ENCODE measurements at places on chromosomes 3 and 15.

DNA sequence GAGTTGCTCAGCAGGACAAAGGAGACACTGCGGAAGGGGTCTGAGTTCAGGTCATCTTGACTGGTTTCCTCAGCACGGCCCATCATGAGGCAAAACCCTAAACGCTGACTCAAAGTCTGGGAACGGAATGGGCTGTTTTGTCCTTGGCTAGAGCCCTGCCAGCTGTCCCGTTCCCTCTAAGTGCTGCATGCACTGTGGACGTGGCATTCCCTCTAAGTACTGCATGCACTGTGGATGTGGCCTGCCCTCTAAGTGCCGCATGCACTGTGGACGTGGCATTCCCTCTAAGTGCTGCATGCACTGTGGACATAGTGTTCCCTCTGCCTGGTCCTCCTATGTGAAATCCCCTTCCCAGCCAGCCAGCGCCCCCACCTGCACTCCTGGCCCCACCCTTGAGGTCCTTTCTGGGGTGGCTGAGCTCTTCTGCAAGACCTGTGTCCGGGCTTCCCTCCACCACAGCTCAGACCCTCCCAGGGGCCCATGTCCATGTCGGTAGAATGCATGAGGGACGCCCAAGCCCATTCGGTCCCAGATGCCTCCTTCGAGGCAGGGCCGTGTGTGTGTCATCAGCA is 36.7 kb downstream of the TM2D3 start:
- DNase-seq = no peak

GRCh38 chr3:98482717-98483482 is 14.6 kb upstream of the OR5K2 start:
- DNase-seq = no peak

DNA sequence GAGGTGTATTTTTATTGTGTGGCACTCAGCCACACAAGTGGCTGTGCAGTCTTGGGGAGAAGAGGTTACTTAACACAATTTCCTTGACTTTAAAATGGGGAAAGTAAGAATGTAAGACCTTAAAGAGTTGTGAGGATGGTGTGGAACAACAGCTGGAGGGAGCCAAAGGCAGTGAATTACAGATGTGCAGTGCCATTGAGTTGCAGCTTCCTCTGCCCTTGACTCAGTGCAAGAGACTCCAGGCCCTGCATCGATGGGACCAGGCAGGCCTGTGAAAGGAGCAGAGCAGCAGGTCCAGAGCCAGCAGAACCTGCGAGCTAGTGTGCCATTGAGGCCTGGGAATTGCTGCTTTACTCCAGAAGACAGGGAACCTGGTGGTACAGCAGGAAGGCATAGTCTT is 27.2 kb downstream of the EEFSEC start:
- DNase-seq = no peak

GRCh38 chr3:197908957-197909701 is 40.9 kb upstream of the RPL35A start:
- no peak for DNase-seq

GRCh38 chr15:88644741-88645140 is 5.9 kb downstream of the ISG20 start:
- DNase-seq = no peak

DNA sequence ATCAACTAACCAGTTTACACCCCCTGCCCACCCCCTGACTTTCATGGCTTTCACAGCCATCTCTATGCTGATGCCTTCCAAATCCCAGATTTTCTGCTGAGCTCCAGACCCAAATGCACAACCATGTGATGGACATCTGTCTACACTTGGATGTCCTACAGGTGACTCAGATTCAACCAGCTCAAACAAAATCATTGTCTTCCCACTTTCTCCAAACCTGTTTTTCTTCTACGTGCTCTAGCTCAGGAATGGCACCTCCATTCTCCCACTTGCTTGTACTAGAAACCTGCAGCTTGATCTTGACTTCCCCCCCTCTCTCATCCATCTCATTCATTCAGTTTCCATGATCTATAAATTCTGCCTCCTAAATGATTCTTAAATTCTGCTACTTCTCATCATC is 34.1 kb upstream of the RARRES1 start:
- no peak for DNase-seq

- no peak for DNase-seq
Measured at GRCh38 chr3:67290438-67290837, 292.3 kb downstream of the KBTBD8 start.

- peak; percentile 25 for DNase-seq
Measured at GRCh38 chr15:38076786-38077185, 142.3 kb downstream of the TMCO5A start.

- DNase-seq = no peak
Measured at GRCh38 chr3:128994581-128995546, 988 bp upstream of the CFAP92 start.

- no peak for DNase-seq
Measured at GRCh38 chr3:109569135-109569846, 231.9 kb upstream of the DPPA4 start.

DNA sequence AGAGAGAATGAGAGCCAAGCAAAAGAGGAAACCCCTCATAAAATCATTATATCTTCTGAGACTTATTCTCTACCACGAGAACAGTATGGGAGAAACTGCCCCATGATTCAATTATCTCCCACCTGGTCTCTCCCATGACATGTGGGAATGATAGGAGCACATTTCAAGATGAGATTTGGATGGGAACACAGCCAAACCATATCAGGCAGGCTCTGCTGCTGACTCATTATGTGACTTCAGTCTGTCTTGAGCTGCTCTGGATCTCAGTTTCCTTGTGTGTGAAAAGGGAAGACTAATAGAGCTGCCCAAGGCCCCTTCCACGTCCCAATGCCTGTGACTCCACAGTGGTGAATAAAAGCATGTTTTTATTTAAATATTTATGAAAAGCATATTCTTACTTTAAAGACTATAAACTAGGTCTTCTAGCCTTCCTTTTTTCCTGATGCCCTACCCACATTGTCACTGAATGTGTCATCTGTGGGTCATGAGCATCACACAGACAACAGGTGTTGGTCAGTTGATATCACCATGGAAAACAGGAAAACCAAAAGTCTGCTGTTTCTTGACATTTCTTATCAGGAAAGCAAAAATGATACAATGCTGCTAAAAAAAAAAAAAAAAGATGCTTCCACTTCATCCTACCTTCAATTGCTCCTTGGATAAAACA is 96.0 kb upstream of the PPP2R3A start:
- DNase-seq = no peak

GRCh38 chr3:39972508-39972907 is 163.1 kb downstream of the MYRIP start:
- no peak for DNase-seq

DNA sequence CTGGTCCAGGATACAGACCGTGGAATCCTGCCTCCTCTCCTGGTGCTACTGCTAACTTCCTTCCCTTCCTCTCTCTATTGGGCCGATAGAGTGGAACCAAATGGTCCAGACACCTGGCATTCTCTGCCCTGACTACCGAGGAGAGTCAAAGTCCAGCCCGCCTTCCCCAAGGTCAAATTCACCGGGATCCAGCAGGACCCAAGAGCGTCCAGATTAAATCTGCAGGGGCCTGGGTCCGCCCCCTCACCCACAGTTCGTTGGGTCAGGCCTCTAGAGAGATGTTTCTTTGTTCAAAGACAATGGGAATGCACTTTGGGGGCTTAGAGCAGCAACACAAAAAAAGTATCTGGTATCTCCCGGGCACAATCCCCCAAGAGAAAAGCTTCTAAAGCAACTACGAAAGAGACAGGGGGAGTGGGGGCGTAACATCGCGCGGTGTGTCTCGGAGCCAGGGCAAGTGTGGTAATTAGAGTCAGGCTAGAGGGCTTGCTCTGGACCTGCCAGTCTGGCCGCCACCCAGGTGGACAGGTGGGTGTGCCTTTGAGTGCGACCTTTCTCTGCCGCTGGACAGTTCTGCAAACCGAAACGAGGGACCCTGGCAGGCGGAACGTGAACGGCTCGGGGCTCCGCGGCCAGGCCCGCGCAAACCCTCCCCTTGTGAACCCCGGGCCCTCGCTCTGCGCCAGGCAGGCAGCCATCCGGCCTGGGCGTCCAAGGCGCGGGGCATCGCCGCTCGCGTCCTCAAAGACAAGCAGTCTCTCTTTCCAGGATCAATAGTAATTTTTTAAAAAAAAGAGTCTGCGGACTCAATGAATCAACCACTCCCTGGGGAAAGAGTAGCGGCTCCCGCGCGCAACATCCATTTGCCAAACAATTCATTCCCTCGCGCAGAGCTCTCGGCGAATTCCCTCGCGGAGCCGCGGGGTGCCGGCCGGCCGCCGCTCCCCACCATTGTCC is 806 bp downstream of the KLHL25 start:
- DNase-seq = no peak

DNA sequence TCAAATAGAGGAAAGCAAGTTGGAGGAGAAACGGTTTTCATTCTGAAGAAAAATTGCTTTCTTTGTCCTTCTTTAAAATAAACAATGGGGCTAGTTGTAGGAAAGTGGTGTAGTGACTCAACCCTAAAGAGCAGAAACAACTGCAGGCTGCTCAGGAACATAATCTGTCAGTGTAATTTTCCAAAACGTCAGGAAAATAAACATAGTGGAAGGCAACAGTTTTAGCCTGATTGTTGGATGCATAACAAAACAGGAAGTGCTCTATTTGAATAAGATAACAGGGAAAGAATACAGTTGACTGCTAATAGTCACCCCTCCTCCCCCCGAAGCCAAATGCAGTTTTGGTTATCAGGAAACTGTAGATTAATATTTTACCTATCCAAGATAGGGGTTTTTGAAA is 167.6 kb downstream of the ECT2 start:
- DNase-seq = no peak

DNA sequence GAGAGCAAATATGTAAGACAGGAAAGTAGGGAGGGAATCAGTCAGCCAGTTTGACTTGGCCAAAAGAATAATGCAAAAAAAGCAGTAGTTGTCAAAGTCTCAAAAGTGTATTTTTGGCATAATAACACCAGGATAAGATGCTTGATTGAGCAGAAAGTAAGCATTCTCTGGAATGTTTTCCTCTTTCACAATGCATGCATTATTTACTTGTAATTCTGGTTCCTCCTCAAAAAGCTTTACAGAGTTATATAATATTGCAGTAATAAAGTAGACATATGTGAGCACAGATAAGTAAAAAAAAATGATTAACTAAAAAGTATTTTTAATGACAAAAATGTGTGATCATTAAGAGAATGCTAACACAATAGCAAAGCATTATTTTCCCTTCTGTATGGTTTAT is 285.9 kb upstream of the BCHE start:
- no peak for DNase-seq

- no peak for DNase-seq
Measured at GRCh38 chr3:150599611-150600297, 3.4 kb upstream of the SELENOT start.

- DNase-seq = no peak
Measured at GRCh38 chr15:43314171-43314570, 16.2 kb downstream of the LCMT2 start.

GRCh38 chr3:58144478-58145325 is 66.1 kb downstream of the DNASE1L3 start:
- DNase-seq = no peak

GRCh38 chr3:18344306-18345014 is 80.7 kb downstream of the SATB1 start:
- DNase-seq = no peak

DNA sequence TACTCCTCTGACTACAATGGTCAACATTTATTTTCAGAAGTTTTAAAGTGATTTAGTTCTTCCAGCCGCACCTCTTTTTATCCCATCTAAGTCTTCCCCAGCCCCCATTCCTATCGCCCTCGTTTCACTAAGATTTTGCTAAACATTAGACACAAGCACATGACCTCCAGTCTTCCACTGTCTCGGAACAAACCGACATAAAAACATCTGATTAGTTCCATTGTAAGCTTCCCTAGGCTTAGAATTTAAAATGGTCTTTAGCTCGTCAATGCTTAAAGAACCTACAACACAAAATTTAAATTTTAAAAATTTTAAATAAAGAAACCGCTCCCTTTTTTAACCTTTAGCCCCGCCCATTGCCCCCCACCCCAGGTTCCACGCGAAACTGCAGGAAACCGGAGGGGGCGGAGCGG is 284 bp upstream of the TSC22D2 start:
- no peak for DNase-seq

- no peak for DNase-seq
Measured at GRCh38 chr15:86876387-86876944, 796.8 kb downstream of the AGBL1 start.

DNA sequence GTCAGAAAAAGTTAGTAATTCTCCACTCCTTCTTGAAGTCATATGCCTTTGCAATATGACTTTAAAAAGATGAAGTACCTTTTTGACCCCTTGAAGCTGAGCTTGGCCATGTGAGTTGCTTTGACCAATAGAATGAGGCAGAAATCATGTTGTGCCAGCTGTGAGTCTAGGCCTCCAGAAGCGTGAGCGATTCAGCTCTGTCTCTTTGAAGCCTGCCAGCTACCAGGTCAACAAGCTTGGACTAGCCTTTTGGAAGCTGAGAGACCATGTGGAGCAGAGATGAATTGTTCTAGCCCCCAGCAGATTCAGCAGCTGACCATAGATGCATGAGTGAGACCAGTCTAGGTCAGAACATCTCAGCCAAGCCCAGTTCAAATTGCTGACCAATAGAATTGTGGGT is 69.8 kb upstream of the EOMES start:
- no peak for DNase-seq

DNA sequence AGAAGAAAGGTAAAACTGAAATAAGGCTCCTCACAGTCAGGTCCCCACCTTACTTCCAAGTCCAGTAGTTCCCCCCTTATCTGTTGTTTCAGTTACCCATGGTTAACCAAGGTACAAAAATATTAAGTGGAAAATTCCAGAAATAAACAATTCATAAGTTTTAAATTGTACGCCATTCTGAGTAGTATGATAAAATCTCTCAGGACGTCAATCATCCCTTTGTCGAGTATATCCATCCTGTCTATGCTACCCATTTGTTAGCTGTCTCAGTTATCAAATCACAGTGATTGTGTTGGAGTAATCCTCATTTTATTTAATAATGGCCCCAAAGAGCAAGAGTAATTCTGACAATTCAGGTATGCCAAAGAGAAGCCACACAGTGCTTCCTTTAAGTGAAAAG is 43.9 kb downstream of the LRRFIP2 start:
- DNase-seq = no peak

DNA sequence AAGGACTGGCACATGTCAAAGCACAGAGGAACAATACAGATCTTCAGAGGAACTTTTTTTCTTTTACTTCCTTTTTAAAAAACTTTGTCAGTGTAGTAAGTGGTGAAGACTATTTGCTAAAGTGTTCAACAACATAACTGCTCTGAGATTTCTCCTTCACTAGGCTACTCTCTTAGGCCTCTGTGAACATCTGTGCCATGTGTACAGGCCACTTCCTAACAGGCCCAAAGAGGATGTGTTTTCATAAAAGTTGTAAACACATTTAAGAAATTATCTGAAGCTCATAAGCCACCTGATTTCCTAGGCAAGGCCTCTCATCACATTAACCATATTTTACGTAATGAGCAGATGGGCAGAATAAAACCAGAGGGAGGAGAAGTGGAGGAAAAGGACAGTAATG is 235.4 kb downstream of the FHIT start:
- DNase-seq = no peak

- no peak for DNase-seq
Measured at GRCh38 chr3:167054926-167055325, 325.2 kb downstream of the ZBBX start.

GRCh38 chr3:52887166-52887565 is 10.2 kb downstream of the STIMATE start:
- no peak for DNase-seq
